NCI-H1930 (cell line): ENCODE measurements at places on chromosomes 7 and 10.

DNA sequence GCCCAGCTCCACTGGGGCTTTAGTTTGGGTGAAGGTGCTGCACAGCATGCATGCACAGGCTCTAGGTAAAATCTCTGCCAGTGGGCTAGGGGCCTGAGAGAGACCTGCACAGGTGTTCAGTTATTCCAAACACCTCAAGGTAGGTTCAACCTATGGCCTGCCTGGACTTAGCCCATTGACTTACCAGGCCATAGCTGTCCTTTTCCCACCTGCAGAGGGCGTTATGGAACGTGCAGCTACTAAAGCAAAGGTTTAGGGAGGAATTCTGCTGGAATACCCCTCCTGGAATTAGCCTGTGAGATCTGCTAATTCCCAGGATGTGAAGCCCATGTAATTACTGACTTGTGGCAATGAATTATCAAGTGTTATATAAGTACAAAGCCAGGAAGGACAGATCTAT, 3.6 kb downstream of the VWC2 start:
- no peak for DNase-seq

DNA sequence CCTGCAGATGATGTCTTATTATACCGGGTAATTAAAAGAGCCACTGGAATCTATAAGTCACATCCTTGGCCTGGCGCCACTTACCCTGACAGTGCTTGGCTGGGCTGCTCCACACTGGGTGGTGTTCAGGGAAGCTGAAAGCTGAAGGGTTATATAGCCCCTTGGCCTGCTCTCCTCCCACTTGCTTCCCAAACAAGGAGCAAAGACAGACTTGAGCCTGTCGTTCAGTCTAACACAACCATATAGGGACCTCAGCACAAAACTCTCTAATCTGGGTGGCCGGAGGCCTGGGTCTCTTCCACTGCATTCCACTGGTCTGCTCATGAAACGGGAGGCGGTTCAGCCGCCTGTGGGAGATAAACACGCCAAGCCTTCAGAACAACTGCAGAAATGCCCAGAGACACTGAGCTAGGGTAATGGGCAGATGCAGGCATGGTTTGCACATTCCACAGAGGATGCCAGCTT, at the start of gene ACTA2:
TSS of gene ACTA2 (minus strand) at position 127 of the 465 bp plus-strand sequence. CDS start 3,843 bp downstream, outside the sequence.
- no peak for DNase-seq

DNA sequence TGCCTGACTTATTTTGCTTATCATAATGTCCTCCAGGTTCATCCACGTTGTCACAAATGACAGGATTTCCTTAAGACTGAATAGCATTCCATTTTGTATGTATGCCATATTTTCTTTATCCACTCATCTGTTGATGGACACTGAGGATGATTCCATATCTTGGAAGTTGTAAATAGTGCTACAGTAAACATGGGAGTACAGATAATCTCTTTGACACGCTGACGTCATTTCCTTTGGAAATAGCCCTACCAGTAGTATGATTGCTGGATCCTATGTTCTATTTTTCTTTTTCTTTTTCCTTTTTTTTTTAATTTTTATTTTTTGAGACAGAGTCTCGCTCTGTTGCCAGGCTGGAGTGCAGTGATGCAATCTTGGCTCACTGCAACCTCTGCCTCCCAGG, 167.6 kb downstream of the CTTNBP2 start:
- no peak for DNase-seq

DNA sequence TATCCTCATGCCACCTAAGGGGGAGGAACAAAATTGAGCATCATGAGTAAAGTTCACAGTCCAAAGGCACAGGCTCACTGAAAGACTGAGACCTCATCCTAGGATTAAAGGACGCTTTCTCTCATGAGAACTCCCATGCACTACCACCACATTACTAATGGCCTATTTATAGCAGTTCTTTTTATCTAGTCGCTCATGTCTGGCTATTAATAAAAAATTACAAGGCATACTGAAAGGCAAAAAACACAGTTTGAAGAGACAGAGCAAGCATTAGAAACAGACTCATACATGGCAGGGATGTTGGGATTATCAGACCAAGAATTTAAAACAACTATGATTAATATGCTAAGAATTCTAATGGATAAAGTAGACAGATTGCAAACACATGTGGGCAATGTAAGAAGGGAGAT, 46.0 kb upstream of the CDK13 start:
- DNase-seq, result no peak

- no peak for DNase-seq
Observed at GRCh38 chr10:17423632-17424186, 30.7 kb downstream of the ST8SIA6 start.
